Sigmoid colon (tissue), 7 donors: ENCODE measurements at places on chromosomes 11 and 22. TPM values are rescaled to one million over a fixed set of nuclear protein-coding genes. Genes with fewer than 3 reads are reported as not detected.

ALDH3B2 gene
- not detected for total RNA-seq

DNA sequence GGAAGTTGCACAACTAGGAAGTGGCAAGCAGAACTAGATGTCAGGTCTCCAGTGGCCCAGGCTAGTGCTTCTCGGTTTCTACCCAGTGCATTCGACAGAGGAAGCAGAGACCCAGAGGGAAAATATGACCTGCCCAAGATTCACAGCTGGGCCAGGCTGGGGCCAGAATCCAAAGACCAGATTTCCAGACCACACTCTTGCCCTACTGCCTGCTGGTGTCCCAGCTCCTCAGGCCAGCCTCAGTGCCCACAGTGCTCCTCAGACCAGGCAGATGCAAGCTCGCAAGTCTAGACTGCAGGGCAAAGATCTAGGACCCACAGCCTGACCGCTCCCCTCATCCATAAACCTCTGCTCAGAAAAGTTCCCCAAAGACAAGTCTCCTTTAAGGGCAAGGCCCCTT is 262.6 kb downstream of the BUD13 start:
- DNase-seq, result no peak

DNA sequence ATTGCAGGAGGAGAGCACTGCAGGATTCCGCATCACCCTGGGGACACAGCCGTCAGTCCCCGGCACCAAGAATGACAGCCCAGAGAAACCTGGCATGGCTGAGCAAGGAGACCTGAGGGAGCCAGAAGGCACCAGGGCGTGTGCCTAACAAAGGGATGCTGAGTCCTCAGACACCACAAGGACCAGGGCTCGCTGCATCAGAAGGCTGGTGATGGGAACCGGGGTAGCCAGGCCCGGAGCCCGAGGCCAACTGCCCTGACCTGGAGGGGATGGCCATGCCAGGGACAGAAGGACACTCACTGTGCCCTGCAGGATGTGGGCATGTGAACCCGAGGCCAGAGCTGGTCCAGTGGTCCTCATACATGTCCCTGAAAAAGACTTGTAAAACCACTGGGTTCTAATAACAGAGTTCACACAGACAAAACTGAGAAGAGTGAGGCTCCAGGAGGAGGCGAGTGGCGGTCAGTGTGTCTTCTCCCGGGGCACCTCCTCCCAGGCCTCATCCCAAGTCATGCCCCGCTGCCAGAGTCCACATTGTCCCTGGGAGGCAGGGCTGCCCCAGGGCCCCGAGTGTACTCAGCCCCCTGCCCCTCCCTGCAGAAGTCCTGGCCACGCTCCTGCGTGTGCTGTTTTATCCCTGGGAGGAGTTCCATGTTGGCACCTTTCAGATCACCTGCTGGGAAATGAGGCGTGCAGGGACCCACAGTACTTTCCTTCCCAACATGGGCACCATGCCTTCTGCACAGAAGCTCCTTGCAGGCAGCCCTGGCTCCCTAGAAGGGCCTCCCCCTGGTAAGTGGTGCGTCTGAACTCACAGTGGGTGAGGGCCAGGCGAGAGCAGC is 42.5 kb downstream of the TBX1 start:
- DNase-seq, result no peak

DNA sequence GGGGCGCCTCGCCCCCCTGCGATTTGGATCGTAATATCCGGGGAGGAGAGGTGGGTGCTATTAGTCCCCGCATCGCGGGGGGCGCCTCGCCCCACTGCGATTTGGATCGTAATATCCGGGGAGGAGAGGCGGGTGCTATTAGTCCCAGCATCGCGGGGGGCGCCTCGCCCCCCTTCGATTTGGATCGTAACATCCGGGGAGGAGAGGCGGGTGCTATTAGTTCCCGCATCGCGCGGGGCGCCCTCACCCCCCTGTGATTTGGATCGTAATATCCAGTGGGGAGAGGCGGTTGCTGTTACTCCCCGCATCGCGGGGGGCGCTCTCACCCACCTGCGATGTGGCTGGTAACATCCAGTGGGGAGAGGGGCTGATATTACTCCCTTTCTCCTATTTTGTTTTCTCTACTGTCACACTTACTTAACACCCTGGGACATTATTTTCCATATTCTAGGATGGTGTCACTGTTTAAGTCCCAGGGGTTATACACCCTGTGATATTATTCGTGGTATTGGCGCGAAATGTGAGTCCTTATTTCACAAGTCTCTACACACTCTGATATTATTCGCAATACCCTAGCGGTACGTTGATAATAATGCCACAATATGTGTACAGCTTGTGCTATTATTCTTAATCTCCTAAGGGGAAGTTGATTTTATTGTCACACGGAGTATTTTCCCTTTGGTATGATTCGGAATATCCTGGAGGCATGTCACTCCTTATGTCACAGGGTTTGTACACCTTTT is 57.8 kb upstream of the ALDH3B2 start:
- no peak for DNase-seq

DNA sequence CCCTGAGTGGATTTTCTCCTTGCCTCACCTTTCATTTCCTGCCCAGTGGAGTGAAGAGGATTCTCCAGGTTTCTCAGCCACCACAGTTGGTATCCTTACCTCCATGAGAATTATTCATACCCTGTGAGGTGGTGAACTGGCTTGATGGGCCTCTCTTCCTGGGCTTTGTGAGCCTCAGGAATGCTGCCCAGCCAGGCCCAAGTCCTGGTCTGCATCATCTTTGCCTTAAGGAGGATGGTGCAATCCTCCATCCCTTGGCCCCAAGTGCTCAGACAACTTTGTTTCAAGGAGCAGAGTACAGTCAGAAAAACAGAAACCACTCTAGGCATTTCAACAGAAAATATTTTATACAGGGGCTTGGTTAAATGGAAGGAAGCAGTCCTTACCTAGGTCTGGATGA is 114.2 kb upstream of the CADM1 start:
- no peak for DNase-seq

DNA sequence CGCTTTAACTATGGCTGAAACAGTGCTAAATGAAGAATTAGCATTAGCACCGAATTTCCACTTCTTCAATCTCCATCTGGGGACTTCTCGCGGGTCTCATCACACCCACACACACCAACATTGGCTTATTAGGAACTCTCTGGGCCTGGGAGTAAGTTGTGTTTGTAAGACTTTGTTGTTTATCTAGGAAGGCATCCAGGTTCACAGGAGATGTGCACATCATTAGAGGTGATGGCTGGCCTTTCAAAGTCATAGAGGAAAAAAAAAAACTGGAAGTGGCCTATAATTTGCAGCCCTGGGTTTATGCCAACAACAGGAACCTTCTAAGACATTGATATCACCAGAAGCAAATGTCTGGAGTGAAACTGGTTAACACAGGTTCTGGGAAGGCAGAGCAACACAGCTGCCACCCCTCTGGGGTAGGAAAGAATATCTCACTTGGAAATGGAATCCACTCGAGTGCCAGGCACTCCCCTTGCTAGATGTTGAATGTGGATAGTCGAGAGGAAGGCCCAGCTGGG is 84.5 kb downstream of the TRAF6 start:
- DNase-seq, result no peak

GRCh38 chr11:78654071-78654470 is 79.4 kb upstream of the NARS2 start:
- no peak for DNase-seq

GRCh38 chr22:34800260-34800980 is 265.5 kb upstream of the ISX start:
- DNase-seq, result no peak

DNA sequence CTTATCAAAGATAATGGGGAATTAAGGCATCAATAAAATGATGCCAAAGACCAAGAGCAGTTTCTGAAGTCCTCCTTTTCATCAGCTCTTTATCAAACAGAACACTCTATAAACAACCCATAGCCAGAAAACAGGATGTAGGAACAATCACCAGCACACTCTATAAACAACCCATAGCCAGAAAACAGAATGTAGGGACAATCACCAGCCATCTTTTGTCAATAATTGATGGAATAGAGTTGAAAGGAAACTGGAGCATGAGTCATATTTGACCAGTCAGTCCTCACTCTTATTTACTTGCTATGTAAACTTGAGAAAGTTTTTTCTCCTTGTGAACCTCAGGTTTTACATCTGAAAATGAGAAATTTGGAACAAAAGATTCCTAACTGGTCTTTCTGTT is 10.0 kb downstream of the MS4A2 start:
- DNase-seq, result no peak
